ENCODE measurements at places on chromosomes 6 and 20.

GRCh38 chr20:650954-651353 is 2.0 kb downstream of the SRXN1 start:
- DNase-seq = no peak

DNA sequence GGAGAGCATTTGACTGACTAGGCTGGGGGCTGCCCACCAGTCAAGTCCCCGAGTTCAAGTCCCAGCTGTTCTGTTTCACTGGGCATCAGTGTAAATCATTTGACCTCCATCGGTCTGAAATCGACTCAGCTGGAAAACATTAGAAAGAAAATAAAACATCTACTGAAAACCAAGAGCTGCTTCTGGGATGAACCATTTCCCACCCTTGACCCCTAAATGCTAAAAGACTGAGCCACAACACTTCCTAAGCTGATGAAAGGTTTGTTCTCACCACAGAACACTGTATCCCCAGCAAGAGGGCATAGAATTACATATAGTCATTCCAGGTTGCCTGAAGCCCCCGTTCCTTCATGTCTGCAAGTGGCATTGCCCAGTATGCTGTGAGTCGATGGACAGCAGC is 237.0 kb upstream of the TAB2 start:
- no peak for DNase-seq

DNA sequence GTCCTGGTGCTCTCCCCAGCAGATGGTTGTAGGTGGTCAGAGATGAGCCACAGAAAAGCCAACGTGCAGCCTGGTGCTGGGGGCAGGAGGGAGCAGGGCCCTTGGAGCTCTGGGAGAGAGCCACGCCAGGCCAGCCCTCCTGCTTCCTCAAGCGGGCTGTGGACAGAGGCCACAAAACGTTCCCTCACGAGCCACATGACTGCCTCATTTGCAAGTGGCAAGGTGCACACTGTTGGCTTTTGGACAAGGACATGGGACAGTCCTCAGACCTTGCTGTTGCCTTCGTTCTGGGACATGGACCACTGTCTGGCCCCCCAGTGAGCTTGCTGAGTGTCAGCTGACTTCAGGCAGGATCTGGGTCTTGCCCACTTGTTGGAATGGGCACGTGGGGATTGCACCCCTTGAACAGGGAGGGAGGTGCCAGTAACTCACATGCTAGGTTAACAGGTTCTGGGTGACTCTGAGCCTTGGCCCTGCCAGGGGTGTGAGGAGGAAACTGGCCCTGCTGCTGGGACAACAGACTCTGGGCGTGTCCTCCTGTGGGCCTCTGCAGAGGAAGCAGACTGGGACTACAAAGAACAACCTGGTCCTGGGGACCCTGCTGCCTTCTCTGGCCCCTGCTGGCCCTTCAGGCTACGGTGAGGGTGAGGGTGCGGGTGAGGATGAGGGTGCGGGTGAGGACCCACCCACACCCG is 2.6 kb downstream of the SLCO4A1 start:
- DNase-seq = no peak

GRCh38 chr6:105886066-105886813 is 199.9 kb upstream of the PRDM1 start:
- DNase-seq = no peak

- no peak for DNase-seq
Measured at GRCh38 chr6:40460380-40460779, 126.8 kb downstream of the LRFN2 start.

DNA sequence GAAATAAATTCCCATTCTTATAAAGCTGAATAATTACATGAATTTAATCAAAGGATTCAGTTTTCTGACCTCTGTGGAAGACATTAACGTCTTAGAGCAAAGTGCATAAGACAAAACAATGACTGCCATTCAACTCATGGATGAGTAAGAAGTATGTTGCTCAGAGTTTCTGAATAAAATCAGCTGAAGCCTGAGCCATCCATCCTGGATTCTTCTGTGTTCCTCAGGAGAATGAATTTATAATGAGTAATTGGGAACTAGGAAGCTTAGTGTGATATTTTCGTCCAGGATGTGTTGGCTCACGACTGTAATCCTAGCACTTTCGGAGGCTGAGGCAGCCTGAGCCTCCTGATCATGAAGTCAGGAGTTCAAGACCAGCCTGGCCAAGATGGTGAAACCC is 62.8 kb downstream of the PERP start:
- DNase-seq = no peak

DNA sequence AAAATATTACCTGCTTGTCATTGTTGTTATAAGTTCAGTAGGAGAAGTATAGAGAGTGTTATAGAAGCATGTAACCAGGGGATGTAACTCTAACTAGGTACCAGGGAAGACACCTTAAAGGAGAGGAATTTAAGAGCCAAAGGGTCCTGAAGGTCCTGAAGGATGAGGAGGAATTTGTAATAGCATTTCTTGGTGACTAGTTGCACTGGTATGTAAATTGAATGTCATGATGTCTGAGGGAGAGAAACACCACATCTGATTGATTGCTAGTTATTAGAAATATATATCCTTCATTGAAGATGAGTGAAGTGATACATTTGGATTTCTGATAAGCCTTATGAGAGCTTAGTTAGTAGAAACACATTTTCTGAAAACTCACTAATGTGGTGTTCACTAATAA is 643.8 kb downstream of the RFPL4B start:
- no peak for DNase-seq

GRCh38 chr6:71375676-71376075 is 87.1 kb downstream of the OGFRL1 start:
- no peak for DNase-seq

GRCh38 chr6:45576648-45577624 is 199.2 kb upstream of the SUPT3H start:
- DNase-seq = no peak

DNA sequence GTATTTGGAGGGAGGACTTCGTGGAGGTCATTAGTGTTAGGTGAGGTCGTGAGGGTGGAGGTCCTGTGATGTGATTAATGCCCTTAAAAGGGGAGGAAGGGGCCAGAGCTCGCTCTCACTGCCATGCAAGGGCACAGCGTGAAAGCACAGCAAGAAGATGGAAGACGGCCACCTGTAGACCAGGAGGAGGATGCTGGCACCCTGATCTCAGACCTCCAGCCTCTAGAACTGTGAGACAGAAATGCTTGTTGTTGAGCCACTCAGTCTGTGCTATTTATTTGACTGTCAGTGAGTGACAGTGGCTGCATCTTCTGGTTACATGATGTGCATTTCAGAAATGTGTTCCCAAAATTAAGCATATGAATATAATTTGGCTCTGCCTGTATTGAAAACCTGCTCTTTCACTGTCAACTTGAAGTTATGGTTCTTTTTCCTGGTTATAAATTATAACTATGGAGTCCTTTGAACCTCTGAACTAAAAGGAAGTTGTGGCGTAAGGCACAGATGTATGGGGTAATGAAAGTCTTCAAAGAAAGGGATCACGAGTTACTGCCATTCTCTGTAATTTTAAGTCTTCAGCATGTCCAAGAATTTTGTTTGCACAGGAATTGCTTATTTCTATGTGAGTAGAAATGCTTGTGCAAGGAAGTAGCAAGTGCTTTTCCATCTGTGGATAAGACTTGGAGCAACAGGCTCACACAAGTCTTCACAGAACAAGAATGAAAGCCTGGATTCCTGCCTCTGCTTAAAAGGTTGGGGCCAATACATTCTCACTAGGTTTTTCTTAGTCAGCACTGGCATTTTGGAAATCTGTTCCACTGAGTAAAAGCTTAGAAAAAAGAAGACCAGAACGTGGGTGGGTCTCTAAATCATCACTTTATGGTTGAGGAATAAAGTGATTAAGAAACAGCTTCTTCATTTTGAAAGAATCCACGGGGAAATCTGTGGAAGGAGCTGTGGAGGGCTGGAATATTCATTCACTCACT is 10.3 kb downstream of the PPP1R14C start:
- DNase-seq = no peak

DNA sequence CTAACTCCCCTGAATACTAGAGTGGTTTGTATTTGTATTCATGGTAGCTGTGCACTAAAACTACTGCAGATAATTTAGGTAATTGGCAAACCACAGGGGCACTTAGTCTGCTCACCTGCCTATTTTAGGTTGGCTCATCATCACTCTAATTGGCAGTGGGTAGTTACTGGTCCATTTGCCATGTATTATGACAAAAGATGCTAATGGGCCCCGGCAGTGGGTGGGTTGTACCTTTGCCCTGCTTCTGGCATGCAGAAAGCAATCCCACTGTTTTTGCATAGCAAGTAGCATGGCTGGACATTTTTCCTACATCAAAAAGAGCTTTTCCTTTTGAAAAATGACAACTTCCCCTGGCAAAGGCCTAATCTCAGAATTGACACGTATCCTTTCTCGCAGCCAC is 741.4 kb upstream of the MAP3K7 start:
- DNase-seq = no peak

GRCh38 chr20:7695635-7696034 is 244.6 kb downstream of the HAO1 start:
- DNase-seq = no peak

- DNase-seq = no peak
Measured at GRCh38 chr6:155968921-155969320, 513.3 kb upstream of the NOX3 start.

GRCh38 chr6:2998998-2999617 is 586 bp upstream of the NQO2 start:
- DNase-seq = no peak

GRCh38 chr20:64108731-64109681 is 1.6 kb upstream of the NPBWR2 start:
- no peak for DNase-seq

DNA sequence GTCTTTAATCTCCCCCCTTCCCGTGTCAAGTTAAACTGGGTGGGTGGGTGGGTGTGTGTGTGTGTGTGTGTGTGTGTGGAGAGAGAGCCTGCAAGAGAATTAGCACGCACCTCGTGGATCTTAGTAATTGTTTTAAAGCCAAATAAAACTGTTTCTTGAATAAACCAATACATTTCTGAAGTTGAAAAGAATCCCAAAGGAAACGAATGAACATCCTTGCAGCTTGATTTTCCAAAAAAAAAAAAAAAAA is 381 bp upstream of the BICRAL start:
- no peak for DNase-seq

GRCh38 chr6:28981431-28981832 is 23.7 kb downstream of the ZNF311 start:
- peak; percentile 57 for DNase-seq

DNA sequence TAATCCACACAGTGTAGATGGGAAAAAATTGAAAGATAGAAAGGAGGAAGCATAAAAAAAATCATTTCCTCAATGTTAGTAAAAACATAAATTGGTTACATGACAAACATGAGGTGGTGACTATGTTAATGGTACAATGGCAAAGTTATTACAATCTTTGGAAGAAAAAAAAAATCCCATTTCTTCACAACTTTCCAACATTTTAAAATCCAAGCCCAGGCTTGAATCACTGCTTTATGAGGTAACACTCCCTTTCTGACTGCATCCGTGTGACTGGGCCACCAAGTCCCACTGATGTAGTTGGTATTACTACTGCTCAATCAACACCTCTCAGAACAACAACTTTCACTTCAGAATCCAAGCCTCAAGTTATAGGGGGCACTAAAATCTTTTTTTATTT is 160.4 kb downstream of the BTBD9 start:
- no peak for DNase-seq

GRCh38 chr20:35317416-35318210 is 25.4 kb upstream of the FAM83C start:
- no peak for DNase-seq

- DNase-seq = no peak
Measured at GRCh38 chr20:52256454-52256853, 64.9 kb upstream of the ZFP64 start.

All from stimulated activated CD8-positive, alpha-beta memory T cell treated with anti-CD3 and anti-CD28 coated beads, Interleukin-4, amount 100 ng/mL, for 4 hours (primary cell).